Muscle of back (tissue), 13 donors: ENCODE measurements at places on chromosomes 6 and 20.
A peak's percentile ranks its signal among the peaks of the same experiment; 100 is the strongest.

GRCh38 chr6:154239392-154239791, 117.2 kb downstream of the IPCEF1 start:
- DNase-seq: no peak

GRCh38 chr20:17542993-17543412, 11.8 kb upstream of the BFSP1 start:
- DNase-seq: peak; percentile 66

GRCh38 chr20:21134883-21135493, 9.1 kb downstream of the KIZ start:
- no peak for DNase-seq

DNA sequence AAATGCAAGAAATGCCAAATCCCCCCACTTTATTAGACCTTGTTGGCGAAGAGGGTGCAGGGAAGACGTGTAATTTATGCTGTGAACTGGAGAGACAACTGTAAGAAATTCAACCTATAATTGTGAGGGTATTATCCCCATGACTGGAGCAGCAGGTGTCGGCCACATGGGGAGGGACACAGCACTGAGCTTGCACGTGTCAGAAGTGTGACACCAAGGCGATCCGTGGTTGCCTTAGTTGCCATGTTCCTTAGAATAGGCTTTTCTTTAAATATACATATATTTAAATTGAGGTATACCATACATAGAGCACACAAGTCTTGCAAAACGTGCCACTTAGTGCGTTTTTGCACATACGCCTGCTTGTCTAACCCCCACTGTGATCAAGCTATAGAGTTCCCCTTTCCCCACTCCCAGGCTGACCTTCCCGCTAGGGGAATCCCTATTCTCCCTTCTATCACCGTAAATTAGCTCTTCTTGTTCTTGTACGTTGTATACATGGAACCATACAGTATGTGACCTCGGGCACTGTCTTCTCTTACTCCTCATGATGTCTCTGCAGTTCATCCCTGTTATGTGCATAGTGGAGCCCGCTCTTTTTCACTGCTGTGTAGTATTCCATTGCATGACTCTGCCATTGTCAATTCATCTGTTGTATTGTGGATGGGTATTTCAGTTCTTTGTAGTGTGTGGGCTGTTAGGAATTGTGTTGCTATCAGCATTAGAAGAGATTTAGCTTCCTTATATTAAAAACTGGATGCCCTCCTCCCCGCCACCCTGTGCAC, 81.6 kb upstream of the PMEPA1 start:
- no peak for DNase-seq

- DNase-seq: no peak
Measured at GRCh38 chr20:32621891-32622584, 36.9 kb upstream of the NOL4L start.

GRCh38 chr20:44471481-44471882, 4.2 kb upstream of the TTPAL start:
- DNase-seq: no peak

- no peak for DNase-seq
Measured at GRCh38 chr6:40336296-40336695, 250.9 kb downstream of the LRFN2 start.

DNA sequence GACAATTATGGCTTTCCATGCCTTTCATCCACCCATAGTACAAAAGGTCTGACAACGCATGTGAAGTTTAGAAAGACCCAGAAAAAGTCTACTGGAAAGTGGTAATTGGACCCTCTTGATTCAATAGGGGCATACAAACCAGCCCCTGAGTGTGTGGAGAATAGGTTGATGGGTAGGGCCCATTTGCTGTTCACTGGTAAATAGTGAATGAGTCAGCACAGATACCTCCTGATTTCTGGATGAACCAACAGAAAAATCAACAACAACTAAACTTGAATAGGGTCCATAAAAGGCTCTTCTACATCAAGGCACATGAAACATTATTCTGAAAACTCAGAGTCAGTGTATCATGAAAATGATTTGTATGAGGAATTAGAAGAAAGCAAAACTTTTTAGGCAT, 235.4 kb upstream of the SLC35B3 start:
- DNase-seq: no peak

DNA sequence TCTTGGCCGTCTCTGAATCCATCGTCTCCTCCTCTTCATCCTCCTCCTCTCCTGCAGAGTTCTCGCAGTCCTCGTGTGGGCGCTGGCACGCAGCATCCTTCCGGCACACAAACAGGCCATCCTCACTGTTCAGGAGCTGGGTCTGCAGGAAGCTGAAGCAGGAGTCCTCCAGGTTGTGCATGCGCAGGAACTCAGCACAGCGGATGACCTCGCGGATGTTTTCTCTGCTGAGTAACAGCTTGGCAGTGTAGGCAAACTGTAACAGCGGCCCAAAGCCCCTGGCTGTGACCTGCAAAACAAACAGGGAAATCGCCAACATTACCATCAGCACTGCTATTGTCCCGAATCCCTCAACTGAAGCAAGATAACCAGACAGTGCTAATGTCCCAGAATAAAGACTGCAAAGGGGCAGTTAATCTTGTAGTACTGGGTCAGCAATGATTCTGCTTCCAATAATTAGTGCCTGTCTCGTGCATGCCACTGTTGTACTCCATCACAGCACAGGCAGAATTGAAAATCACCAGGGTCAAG, 57.4 kb downstream of the GJA10 start:
- no peak for DNase-seq

DNA sequence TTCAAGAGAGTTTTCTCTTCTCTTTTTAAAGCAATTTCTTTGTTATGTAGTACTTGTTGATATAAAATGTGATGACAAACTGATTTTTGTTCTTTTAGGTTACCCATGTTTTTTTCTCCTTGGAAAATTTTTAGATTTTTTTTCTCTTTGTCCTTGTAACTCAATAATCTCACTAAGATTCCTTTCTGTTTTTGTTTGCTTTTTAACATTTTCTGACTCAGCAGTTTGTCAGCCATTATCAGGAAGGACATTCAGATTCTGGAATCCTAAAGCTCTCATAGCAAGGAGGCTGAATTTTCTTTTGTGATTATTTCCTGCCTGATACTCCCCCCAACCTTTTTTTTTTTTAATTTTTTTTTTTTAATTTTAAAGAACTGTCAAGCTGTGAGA, 75.2 kb upstream of the CITED2 start:
- DNase-seq: no peak

- DNase-seq: no peak
Measured at GRCh38 chr6:146909376-146909775, 294.8 kb upstream of the STXBP5 start.

DNA sequence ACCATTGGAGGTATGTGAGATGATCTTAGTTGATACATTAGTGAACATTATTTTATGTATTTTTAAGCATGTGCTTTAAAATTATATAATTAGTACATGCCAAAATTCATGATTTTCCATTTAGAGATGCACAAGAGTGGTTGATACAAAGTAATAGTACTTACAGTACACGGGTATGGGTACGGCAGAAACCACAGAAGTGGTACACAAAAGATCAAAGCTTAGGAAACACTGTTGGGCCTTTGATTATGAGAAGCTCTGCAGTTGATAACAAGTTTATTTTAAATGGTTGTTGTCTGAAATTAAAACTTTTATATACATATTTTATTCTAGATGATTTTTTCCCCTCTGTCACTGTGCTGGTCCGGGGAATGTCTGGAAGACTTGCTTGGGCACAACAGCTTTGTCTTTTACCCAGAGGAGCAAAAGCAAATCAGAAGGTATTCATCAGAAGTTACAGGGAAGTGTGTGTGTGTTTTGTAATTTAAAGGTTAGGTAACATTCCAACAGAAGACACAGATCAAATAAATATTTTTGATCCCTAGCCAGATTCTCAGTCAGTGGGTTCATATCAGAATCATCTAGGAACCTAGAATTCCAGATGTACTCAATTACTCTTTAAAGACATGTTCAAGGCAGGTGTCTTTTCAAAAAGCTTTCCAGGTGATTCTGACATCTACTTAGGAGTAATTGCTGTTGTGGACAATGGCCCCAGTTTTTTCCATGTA, 32.5 kb upstream of the ADIG start:
- DNase-seq: no peak

GRCh38 chr6:157614026-157614568, 208.9 kb upstream of the SNX9 start:
- no peak for DNase-seq

DNA sequence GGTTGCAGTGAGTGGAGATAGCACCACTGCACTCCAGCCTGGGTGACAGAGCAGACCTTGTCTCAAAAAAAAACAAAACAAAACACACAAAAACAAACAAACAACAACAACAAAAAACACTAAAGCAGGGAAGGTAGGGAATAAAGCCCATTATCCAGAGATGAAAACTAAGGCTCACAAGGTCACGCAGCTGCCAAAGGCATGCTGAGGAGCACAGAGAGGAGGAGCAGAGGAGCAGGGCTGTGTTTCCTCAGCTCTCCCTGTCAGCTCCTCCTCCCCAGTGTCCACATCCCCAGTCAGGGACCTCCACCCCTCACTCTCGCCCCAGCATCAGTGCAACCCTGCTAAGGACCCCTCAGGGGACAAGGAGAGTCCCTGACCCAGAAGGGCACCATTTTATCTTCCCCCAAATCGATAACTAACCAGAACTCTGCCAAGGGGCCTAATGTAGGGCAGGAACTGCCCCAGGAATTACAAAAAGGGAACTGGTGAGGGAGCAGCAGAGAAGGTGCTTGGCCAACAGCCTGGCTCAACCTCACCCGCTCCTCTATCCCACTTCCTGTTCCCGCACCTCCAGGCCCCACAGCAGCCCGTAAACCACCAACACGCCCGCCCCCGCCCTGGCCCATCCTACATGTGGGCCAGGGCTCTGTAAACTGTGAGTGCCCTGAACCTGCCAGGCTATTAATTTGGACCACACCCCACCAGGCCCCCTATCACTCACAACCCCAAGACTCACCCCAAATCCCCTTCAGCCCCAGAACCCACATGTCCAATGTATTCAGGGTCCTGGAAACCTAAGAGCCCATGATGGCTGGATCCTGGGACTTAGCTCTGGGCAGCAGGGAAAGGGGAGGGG, 9.0 kb downstream of the TEAD3 start:
- DNase-seq: no peak

DNA sequence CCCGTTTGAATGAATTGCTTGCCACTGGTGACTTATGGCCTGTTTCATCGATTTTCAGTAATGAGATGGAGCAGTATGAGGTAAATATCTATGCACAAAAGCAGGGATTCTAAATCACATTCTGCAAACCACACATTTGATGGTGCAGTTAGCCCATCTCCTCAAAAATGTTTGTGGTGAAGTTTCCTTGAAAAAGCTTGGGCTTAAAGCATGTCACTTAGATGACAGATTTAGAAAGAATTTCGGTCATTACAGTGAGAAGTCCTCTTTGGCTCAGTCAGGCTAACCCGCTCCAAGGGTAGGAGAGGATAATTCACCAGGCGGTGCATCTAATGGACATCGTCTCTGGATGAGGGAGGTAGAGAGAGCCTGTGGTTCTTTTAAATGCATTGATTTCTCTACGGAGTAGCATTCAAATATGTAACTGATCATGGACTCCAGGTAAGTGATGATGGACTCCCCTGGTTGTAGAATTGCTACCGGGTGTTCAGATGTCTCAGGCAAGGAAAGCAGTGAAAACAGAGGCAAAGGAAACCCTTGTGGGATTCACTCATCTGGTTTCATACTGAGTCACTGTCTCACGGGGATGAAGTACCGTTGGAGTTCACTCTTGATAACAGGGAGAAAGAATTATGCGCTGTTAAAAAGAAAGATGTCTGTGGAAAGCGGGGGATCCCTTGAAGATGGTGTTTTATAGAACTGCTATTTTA, 65.3 kb downstream of the AIG1 start:
- peak; percentile 85 for DNase-seq

DNA sequence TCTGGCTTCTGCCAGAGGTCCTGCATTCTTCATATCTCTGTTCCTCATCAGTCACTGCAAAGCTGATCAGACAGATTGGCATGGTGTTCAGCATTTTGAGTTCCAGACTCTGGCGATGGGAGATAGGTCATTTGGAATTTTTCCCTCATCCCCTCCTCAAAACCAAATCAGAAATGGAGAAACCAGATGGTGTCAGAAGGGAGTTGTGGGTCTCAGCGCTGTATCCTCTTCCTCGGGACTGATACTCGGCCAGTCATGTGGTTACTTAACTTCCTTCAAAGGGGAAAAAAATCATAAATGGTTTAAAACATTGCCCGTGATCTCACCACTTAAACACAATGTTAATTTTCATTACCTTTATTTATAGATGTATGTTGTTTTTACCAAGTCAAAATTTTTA, 75.8 kb downstream of the IGF2R start:
- peak; percentile 46 for DNase-seq

DNA sequence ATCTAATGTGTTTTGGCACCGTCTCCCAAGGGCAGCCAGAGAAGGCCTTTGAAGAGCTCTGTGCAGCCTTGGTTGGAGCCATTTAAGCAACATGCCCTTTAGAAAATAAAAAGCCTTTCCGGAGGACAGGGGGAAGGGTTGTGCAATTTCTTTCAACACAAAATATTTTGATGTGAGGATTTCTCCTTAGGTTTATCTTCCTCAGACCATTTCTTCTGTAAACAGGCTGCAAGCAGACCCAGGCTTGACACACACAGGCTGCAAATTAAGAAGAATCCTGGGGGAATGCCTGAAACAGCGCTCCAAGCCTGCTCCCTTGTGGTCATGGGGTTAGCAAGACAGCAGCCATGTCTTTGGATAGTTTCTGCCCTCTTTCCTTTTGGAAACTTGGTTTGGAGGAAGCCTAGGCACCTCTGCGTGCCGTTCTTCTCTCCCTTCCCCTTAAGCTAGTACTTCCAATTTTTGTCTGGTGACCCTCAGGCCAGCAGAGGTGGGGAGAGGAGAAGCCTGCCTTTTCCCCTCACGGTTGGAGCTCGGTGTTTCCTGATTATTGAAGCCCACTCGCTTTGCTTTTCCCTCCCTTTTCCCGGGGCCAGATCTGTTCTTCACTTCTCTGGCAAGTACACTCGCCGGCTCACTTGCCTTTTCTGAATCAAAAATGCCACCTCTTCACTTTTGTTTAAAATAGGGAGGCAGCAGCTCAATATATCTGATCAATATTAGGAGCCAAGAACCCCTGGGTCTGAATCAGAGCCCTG, 39.6 kb upstream of the NOX3 start:
- DNase-seq: no peak

DNA sequence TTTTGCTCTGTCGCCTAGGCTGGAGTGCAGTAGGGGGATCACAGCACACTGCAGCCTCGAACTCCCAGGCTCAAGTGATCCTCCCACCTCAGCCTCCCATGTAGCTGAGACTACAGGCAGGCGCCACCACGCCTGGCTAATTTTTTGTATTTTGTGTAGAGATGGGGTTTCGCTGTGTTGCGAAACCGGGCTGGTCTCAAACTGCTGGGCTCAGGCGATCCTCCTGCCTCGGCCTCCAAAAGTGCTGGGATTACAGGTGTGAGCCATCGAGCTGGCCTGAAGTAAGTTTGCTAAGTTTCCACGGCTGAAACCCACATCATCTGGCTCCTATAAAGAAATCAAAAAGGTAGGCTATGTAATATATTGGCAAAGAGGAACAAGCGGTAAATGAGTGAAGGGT, 1.4 kb upstream of the MYLIP start:
- no peak for DNase-seq

GRCh38 chr6:137779982-137780381, 87.1 kb upstream of the TNFAIP3 start:
- no peak for DNase-seq
